ENCODE measurements at places on chromosomes 7 and 10.

DNA sequence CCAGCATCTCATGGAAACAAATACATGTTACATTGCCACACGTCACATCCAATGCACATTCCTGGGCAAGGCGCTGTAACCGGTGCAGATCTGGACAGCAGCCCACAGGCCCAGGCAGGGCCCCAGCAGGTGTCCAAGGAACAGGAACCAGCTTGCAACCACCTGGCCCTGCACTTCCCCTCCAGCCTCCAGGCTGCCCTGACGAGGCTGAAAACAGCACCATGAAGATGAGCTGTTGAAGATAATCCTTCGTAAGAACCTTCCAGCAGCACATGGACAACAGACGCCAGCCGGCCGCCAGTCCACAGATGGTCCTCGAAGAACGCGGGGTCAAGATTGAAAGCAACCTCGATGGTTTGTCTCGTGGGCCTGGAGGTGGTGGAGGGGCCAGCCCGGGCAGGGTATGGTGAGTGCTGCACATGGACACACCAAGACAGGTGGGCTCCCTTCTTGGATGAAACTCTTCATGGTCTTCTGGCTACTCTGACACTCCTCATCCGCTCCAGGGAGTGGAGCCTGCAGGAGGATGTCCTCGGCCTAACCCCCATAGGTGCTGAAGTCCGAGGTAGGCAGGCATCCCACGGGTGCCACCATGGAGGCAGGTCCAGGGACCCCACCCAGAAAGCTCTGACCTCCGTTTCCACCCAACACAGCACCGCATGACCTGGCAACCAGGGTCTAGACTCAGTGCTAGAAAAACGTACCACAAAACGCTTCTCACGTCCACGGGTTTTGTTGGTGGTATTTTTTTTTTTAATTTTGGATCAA lies 22.9 kb downstream of the PDGFA start:
- DNase-seq, result no peak

GRCh38 chr10:132878091-132878729 lies 64.2 kb downstream of the CFAP46 start:
- DNase-seq, result no peak

GRCh38 chr10:48494073-48494472 lies 110.8 kb downstream of the ARHGAP22 start:
- DNase-seq, result no peak

DNA sequence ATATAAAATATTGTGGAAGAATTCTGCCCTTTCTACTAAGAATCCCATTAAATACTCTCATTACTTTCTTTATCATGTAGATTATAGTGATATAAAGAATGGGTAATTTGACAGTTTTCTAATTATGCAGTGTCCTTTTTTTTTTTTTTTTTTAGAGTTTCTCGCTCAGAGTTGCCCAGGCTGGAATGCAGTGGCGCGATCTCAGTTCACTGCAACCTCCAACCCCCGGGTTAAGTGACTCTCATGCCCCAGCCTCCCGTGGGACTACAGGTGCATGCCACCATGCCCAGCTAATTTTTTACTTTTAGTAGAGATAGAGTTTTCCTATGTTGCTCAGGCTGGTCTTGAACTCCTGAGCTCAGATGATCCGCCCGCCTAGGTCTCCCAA lies 1143.4 kb upstream of the SORCS1 start:
- DNase-seq, result no peak

DNA sequence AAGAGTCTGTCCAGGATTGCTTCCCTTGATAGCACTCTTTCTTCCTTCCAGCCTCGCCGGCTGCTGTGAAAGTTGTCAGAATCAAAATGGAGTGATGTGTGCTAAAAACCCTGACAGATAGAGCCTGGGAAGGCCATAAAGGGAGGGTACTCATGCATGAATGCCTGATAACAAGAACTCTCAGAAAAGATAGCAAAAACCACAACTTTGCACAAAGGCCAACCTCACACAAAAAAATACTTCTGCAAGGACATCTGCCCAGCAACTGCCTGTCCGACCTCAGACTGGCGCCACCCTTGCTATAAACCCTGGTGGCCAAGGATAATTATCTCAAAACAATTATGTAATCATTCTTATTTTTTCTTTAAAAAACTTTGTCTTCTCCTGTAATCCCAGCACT lies 133.2 kb upstream of the SVIL start:
- no peak for DNase-seq

GRCh38 chr7:154928136-154929005 lies 74.6 kb downstream of the PAXIP1 start:
- DNase-seq, result peak; percentile 84

DNA sequence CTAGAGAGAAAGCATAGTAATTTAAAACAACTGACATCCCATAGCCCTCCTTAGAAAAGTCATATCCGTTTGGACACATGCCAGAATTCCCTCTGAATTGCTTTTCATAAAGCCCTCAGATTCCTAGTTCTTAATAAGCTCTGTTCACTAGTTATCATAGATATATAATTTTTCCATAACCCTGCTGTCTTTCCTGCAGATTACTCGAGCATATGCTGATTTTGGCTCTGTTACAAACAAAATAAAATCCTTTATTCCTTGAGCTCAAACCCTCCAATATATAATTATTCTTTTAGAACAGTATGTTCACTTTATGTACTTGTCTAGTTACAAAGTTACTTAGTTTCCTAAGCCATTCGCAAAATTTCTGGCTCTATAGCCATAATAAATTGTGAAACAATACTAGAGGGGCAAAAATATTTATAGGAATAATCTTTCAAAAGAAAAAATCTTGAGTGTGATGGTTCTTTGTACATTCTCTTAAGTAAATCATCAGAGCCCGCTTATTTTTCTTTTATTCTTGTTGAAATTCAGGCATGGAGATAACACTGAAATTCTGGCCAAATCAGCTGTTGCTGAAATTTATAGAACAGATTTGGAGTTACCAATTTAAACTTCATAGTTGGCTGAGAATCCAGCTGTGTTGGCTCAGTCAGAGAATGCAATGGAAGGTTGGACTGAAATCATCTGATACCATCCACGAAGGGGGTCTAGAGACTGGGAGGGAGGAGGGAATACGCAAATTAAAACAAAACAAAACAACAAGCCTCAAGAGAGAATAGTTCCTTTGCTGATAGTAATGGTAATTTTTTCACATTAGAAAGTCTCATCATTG lies 146.1 kb upstream of the TMEM196 start:
- no peak for DNase-seq

GRCh38 chr7:25718596-25718995 lies 433.4 kb upstream of the NFE2L3 start:
- no peak for DNase-seq

GRCh38 chr7:77327067-77327931 lies 88.8 kb downstream of the GSAP start:
- no peak for DNase-seq

- no peak for DNase-seq
Measured at GRCh38 chr10:60315311-60315710, 74.4 kb downstream of the ANK3 start.

- DNase-seq, result no peak
Measured at GRCh38 chr7:50341724-50342123, 37.2 kb downstream of the IKZF1 start.

- no peak for DNase-seq
Measured at GRCh38 chr10:61632057-61632670, 30.6 kb upstream of the CABCOCO1 start.

DNA sequence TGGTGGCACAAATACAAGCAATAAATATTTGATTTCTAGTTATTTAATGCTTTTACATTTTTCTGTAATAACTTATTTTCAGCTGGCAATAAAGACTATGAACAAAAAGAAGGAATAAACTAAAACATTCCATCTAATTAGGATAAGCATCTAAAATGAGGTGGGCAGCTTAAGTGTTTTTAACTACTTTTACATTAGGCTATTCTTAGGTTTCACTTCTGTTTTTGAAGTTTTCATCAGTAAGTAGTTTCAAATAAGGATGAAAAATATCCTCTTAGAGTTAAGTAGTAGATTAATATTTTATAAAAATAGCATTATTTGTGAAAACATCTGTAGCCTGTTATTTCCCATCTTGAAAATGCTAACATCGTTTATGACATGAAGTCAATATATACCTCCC lies 15.9 kb downstream of the NT5C2 start:
- no peak for DNase-seq

DNA sequence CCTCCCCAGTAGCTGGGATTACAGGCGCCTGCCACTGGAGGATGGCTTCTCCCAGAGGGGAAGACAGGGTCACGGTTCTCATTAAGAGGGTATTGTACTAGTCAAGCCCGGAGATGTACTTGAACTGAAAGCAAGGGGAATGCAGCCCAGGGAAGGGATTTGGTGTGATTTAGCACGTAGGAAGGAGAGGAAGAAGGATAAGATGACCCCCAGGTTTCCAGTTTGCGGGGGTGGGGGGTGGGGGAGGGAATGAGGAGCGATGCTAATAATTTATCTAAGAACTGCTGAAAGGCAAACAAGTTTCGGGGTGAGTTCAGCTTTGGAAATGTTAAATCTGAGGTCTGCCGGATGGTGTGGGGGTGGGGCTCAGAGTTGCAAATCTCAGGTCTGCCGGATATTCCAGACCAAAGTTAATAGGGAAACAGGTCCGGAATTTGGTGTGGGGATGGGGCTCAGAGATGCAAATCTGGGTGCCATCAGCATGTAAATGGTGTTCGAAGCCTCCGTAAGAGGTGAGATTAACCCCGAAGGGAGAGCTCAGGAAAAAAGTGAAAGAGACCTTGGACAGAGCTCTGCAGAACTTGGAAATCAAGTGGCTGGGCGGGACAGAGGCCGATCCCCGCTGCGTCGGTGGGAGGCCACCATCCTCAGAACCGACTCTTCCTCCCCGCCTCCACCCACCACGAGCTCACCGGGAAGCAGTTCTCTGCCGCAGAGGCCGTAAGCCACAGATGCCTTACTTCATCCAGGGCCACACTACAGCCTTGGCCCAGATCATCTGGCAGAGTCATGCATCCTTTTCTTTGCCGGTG lies 1.6 kb upstream of the SEPHS1 start:
- no peak for DNase-seq

- no peak for DNase-seq
Measured at GRCh38 chr10:71093531-71093930, 118.8 kb upstream of the UNC5B start.

GRCh38 chr7:151735851-151736402 lies 141.0 kb downstream of the PRKAG2 start:
- no peak for DNase-seq

- DNase-seq, result no peak
Measured at GRCh38 chr7:72038022-72038732, 374.0 kb downstream of the CALN1 start.

- DNase-seq, result no peak
Measured at GRCh38 chr7:105267244-105267643, 121.5 kb downstream of the SRPK2 start.

- no peak for DNase-seq
Measured at GRCh38 chr7:91537260-91538152, 273.3 kb downstream of the FZD1 start.

GRCh38 chr7:122225874-122226273 lies 78.7 kb downstream of the FEZF1 start:
- DNase-seq, result no peak

- DNase-seq, result no peak
Measured at GRCh38 chr7:37462138-37462537, 13.5 kb upstream of the ELMO1 start.

- DNase-seq, result no peak
Measured at GRCh38 chr7:919924-920341, 34.5 kb downstream of the ADAP1 start.

GRCh38 chr7:157719705-157720655 lies 383.2 kb downstream of the DNAJB6 start:
- DNase-seq, result no peak

DNA sequence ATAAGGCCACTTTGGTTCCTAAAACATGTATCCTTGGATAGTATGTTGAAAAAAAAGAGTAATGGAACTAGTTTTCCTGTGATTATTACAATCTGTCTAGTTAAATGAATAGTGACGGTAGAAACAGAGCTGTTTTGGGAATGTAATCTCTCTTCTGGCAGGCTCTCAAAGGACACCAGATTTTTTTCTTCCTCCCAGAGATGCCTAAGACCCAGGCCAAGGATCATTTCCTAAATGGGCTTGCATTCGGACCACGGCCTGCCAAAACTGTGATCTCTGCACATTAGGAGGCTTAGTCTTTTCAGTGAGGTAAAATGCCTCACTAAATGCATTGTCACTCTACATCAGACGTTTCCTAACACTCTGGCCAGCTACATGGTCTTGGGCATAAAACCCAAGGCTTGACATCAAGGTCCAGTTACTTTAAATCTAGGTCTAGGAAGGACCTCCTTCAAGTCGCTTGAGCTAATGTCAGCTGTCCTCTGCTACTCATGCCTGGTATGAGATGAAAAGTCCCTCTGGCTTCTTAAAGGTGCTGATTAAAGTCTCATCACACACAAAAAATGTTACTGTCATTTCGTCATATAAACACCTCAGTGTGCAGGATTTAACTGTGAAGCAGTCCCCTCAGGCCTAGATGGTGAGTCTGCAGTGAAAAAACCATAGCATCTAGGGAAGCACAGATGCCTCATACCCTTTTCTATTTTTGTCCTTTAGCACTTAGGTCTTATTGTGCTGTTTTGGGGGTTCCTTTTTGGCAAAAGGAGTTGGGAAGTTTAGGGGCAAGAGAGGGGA lies 47.7 kb downstream of the DLD start:
- DNase-seq, result no peak

- no peak for DNase-seq
Measured at GRCh38 chr7:7596176-7596575, 29.5 kb downstream of the MIOS start.

DNA sequence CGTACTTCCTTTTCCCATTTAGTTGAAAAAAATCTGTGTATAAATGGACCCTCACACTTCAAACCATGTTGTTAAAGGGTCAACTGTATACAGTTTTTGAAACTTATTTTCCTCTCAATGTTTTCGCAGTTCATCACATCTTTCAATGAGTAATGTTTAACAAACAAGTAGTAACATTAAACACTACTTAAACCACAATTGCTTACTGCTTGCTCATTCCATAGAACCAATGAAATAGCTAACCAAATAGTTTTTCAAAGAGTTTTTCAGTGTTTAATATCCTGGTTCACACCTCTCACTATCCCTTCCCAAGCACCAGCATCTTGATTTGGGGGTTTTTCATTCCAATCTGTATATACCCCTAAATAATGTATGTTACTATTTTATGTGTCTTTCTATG lies 9.1 kb downstream of the SEM1 start:
- no peak for DNase-seq

GRCh38 chr10:127449490-127449889 lies 99.6 kb upstream of the NPS start:
- no peak for DNase-seq

DNA sequence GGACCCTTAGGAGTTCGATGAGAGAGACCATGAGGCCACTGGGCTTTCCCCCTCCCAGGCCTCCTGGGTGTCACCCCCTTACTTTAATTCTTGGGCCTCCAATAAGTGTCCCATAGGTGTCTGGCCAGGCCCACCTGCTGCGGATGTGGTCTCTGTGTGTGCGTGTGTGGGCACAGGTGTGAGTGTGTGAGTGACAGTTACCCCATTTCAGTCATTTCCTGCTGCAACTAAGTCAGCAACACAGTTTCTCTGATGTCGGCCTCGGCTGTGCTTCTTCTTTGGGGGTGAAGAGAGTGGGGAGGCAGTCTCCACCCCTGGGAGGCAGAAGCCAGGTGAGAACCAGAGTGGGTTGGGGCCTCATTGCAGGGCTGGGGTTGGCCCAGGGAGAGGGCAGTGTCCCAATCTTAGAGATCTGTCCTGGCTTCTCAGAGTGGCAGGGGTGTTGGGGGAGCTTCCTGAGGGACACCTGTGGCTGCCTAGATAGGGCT lies 1.5 kb downstream of the PVRIG start:
- DNase-seq, result peak; percentile 78
